Pericardium fibroblast (primary cell): ENCODE measurements at places on chromosomes 12 and 14. TPM values are rescaled to one million over a fixed set of nuclear protein-coding genes. Genes with fewer than 3 reads are reported as not detected.

DACT1 gene
- total RNA-seq = 4.8 and 26.0 TPM in 2 replicates

HEBP1 gene
- total RNA-seq = 38.5 and 43.6 TPM in 2 replicates

COX8C gene
- not detected in 2 replicates for total RNA-seq

CLEC9A gene
- not detected in 2 replicates for total RNA-seq

VTI1B gene
- total RNA-seq = 59.2 and 65.3 TPM in 2 replicates

AKAP5 gene
- total RNA-seq = 0.09 and 0.70 TPM in 2 replicates

TAS2R42 gene
- not detected in 2 replicates for total RNA-seq

KRT85 gene
- total RNA-seq = not detected in 2 replicates

GOLT1B gene
- 28.4 and 36.4 TPM in 2 replicates for total RNA-seq

OTOGL gene
- total RNA-seq = 0.34 and 2.6 TPM in 2 replicates

SDS gene
- total RNA-seq = 0.09 TPM in 1 of 2 replicates, not detected in the other

ASB2 gene
- total RNA-seq = not detected in 2 replicates

MYH7 gene
- 2.3 TPM in 1 of 2 replicates, not detected in the other for total RNA-seq

HSP90B1 gene
- total RNA-seq = 285 and 487 TPM in 2 replicates

LBHD2 gene
- total RNA-seq = 0.26 TPM in 1 of 2 replicates, not detected in the other
